ENCODE measurements at places on chromosomes 5 and 9.

- DNase-seq: no peak
Measured at GRCh38 chr5:167571824-167572223, 719.6 kb upstream of the WWC1 start.

DNA sequence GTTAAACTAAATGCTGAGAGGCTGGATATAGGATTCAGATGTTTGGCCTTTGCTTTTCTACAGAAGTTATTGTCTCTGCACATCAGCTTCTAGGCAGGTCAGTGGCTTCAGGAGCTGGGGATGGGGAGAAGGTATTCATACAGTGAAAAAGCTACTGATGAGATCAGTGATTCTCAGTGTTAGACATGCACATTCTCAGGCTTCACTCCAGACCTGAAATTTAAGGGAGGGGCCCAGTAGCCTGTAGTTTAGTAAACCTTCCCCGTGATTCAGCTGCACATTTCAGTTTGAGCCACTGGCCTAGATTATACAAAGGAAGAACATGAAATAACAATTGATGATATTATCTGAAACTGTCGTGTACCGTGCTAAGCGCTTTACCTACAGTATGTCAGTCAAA, 127.2 kb downstream of the ARHGAP26 start:
- DNase-seq: no peak

- DNase-seq: no peak
Measured at GRCh38 chr9:126490214-126490631, 123.5 kb upstream of the LMX1B start.

GRCh38 chr5:68303038-68303738, 87.6 kb downstream of the PIK3R1 start:
- no peak for DNase-seq

- DNase-seq: peak; percentile 31
Measured at GRCh38 chr9:117555964-117556629, 141.2 kb upstream of the ASTN2 start.

GRCh38 chr9:134325096-134325812, 1.0 kb upstream of the RXRA start:
- no peak for DNase-seq

- no peak for DNase-seq
Measured at GRCh38 chr5:137234973-137235943, 263.9 kb downstream of the SPOCK1 start.

GRCh38 chr9:84136119-84136868, 155.7 kb downstream of the RMI1 start:
- no peak for DNase-seq

GRCh38 chr5:54632131-54632701, 114.7 kb downstream of the SNX18 start:
- no peak for DNase-seq

DNA sequence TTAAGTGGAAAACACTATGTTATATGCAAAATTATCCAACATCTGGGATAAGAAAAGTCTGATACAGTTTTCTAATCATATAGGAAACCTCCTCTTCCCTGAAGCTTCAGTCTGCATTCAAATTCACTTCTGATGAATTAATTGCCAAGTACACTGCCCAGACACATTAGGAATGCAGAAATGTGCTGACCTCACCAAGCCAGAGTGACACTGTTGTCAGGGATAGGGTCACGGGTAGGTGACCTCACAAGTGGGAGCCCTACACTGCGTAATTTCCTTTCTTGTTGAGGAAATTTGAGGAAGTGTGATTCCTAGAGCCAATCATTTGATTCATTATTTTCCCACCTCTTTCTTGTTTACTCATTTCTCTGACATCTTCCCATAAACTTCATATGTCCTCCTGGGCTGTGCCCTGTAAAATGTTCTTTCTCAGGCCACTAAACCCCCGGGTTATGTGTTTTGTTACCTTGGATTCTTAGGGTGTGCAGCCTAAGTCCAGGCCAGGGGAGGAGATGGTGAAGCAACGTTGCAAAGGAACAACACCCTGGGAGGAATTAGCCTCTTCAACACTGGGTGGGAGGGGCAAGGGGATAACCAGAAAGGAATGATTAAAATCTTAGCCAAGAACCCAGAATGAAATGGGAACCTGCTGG, 411.9 kb downstream of the MTRR start:
- DNase-seq: no peak

GRCh38 chr5:132807163-132807838, 5.8 kb upstream of the SOWAHA start:
- DNase-seq: no peak

DNA sequence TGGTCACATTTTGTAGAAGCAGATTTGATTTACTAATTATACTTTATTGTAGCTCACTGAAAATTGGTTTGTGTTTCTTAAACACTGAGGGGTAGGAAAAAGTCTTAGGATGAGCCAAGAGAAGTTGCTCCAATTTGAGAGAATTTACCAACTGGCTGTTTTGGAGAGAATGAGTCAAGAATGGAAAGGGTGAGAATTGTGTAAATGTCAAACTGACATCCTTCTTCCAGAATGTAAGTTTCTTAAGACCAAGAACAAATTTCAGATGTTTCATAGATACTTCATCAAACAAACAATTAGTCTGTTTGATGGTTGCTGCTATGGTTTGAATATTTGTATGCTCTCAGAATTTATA, 106.2 kb upstream of the TXNDC8 start:
- no peak for DNase-seq

DNA sequence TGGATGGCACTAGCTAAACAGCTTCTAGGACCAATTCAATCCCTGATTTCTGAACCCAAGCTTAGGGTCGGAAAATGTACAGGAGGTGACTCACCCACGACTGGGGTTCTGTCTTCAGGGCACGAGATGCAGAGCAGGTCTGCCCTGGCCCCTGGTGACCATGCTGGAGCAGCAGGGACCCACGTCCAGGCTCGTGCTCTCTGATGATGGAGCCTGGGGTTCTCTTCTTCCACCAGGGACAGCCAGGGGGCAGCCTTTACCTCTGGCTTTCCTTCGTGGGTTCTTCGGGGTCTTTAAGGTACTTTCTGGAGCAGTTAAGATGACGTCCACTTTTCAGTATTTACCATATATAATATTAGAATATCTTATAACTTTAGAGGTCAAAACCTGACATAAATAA, 2.1 kb downstream of the CFAP77 start:
- DNase-seq: peak; percentile 37

DNA sequence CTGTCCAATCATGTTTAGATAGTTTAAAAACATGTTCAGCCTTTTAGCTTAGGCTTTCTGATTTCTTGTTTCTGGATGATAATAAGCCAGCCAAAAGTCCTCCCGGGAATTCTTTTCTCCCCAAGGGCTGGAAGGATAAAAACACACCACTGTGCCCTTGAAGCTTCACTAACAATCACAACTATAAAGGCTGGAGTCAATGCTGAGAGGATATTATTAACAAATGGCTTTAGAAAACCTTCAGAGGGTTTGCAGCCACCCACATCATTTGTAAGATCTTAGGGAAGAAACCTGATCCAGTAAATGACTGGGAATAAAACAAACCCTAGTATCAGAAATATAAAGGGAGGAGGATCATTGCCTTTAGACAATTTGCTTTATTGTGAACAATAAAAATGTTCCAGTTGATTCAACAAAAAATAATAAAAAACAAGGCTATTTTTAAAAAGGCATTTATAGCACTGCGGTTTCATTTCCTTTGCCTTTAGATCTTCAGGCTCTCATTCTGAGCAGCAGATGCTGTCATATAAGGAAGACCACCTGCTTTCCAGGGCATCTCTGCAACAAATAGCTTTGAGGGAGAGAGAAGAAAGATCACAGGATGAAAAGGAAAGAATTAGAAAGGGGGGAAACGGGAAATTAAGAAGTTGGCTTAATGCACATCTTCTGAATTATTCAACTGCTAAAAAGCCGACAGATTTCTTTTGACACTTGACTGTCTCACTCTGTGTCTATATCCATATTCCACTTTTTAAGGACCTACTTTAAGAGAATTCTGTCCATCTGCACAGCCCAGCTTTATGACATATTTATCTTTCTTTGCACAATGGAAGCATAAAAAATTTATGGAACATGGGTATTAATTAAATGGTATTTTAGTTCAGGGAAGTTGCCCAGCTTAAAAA, 277.2 kb upstream of the SLC24A2 start:
- DNase-seq: no peak
